ENCODE measurements at places on chromosomes 2 and 18.

GRCh38 chr2:1744446-1745170, at the start of gene PXDN:
TSS of gene PXDN (minus strand) at chr2:1744515. CDS start at chr2:1744455, 60 bp downstream.
- DNase-seq, result no peak

DNA sequence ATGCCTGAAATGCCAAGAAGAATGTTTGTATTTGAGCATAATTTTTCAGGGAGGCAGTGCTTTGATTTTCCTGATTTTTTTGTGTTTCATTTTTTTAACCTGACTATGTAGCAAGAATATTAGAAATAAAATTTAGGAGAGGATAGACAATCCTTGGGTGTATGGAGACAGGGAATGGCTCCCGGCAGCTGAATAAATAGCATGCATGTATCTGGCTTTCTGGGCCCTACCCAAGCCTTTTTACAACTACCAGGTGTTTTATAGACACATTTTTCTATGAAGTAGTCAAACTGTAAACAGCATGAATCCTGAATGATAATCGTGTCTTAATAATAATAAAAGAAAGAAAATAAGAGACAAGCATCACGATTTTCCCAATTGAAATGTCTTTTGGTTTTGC, 52.4 kb downstream of the WIPF1 start:
- no peak for DNase-seq

DNA sequence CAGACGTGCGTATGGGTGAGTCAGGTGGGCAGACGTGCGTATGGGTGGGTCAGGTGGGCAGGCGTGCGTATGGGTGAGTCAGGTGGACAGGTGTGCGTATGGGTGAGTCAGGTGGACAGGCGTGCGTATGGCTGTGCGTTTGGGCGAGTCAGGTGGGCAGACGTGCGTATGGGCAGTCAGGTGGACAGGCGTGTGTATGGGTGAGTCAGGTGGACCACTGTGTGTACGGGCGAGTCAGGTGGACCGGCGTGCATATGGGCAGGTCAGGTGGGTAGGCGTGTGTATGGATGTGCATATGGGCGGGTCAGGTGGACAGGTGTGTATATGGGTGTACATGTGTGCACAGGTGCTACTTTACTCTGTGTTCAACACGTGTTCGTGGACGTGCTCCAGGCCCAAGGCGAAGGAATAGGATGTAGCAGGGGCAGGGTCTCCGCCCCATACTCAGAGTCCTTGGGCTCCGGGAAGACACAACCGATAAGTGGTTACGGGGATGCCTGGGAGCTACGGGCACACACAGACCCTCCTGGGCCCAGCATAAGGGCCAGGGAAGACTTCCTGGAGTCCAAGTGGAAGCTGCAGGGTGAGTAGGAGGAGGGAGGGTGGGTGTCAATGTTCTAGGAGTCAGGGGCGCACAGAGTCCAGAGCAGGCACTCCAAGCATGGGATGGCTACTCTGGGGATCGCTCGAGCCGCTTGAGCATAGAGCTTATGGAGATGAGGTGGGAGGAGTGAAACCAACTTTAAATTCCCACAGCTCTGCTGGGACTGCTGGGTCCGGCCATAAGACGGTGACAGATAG, 27.1 kb upstream of the KLF11 start:
- DNase-seq, result no peak

DNA sequence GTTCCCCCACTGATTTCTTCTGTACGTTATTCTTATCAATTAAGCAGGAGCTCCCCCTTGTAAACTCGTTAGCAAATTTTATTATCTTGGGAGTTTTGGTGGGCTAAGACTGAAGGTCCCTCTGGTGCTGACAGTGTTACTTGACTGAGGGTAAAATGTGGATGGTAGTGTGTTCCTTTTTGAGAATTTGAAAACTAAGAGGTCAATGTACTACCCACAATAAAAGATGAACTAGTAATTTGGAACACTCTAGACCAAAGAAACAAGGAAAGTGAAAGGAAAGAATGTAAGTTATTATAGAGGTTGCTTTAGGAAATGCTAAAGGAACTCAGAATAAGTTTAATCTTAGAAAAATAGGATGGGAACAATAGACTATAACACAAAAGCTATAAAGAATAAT, 35.1 kb downstream of the YWHAQ start:
- DNase-seq, result no peak

- no peak for DNase-seq
Measured at GRCh38 chr2:226638576-226638975, 161.0 kb downstream of the IRS1 start.

DNA sequence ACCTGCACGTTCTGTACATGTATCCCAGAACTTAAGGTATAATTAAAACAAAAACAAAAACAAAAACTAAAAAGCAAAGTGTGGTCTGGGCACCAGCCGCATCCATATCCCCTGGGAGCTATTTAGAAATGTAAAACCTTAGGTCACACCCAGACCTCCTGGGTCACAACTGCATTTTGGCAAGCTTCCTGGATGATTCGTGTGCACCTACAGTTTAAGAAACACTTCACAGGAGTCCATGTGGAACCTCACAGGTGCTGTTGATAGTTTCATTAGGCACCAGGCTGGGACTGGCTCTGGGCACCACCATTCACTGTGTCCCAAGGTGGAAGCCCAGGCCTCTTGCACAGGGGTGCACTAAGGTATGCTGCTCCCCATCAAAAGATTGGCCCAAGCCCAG, 103.6 kb upstream of the BOD1L2 start:
- DNase-seq, result no peak

GRCh38 chr2:26316041-26316440, 29.9 kb upstream of the SELENOI start:
- peak; percentile 35 for DNase-seq

DNA sequence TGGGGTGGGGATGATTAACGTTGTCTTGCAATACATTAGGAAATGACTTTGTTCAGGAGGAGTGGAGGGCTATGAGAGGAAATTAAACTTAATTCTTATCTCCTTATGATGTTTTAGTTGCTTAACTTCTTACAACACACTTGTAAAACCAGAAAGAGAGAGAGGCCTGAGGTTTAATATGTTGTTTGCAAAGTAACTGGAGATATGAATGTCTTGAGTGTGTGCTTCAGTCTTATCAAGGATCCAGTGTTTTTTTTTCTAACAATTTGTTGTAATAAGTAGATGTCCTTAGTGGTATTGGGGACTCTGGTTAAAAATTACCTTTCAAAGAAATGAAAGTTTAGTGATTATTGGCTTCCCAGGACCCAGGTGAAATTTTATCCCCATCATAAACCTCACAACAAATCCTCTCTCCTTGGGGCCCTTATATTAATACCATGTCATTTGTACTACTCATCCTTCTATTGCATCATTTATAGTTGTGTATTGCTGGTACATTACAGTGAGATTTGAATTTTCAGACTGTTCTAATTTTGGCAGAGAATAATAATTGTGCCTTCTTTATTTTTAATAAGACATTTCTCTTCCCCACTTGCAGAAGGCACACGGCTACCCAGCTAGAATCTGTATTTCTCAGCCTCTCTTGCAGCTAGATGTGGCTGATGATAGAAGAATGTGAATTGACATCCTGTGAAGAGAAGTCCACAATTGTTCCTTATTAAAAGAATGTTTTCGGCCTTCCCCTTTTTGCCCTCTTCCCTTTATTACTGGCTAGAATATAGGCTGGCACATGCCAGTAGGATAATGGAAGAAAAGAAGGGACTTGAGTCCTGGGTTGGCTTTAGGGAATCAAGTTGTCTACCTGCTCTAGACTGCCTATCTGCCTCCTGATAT, 91.9 kb upstream of the CXCR4 start:
- DNase-seq, result no peak

DNA sequence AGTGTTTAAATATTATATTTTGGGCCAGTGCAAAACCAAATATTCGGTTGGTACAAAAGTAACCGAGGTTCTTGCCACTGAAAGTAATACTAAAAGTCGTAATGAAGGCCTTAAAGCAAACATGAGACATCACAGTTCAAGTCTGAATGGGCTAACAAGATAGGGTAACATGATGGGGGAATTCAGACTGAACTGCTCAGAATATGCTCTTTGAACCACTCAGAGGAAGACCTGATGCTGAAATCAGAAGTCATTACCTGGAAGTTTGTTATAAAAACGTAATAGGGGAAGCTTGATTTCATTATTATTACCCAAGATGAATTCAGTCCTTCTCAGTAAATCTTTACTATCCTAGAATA, 26.6 kb downstream of the CDKL4 start:
- DNase-seq, result no peak
